ENCODE measurements at places on chromosomes 5 and 9.
A peak's percentile ranks its signal among the peaks of the same experiment; 100 is the strongest.

- DNase-seq, result no peak
Observed at GRCh38 chr5:168438349-168438748, 47.9 kb upstream of the RARS1 start.

- peak; percentile 63 for DNase-seq
Observed at GRCh38 chr5:42995360-42995751, 44.8 kb downstream of the ANXA2R start.

- DNase-seq, result no peak
Observed at GRCh38 chr9:14478175-14479162, 164.5 kb upstream of the NFIB start.

DNA sequence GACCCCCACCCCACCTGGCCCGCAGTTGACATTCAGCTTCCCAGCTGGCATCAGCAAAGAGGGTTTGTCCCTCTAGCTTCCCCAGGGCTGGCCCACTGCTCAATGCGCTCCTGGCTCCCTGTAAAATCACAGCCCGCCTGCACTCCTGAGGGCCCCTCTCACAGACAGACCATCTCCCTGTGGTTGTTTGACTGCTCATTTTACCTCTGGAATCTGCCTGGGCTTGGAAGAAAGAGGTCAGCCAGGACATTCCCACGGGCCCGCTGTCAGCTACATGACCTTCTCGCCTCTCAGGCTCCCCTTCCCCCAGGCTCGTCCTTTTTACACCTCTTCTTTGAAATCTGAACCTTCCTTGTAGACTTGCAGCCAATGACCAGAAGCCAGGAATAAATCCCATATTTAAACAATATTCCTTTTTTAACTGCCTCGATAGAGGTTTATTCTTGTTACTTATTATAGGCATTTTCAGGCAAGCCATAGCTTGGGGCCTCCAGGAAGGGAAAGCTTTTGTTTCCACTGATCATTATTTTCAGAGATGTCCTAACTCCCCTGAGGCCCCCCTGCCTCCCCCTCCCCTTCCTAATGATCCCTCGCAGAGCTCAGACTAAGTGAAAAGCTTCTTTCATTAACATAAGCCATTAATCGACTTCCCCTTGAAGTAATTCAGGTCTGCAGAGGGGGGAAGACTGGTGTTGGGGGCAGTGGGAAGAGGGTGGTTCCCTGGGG lies 76.3 kb upstream of the IQGAP2 start:
- no peak for DNase-seq

- DNase-seq, result no peak
Observed at GRCh38 chr5:88787856-88788255, 95.1 kb downstream of the MEF2C start.

- no peak for DNase-seq
Observed at GRCh38 chr5:126438267-126438666, 15.1 kb downstream of the GRAMD2B start.

GRCh38 chr5:59238126-59238902 lies 655.2 kb downstream of the PDE4D start:
- no peak for DNase-seq

- no peak for DNase-seq
Observed at GRCh38 chr5:17928581-17928981, 294.3 kb downstream of the TAF11L14 start.

GRCh38 chr9:9061627-9062026 lies 1262.0 kb upstream of the DMAC1 start:
- no peak for DNase-seq

GRCh38 chr5:159533197-159533596 lies 202.9 kb upstream of the IL12B start:
- peak; percentile 56 for DNase-seq

GRCh38 chr5:88883059-88883835 lies at the start of gene MEF2C:
Gene MEF2C, minus strand, starts transcription at chr5:88883184. Its CDS starts 59,396 bp downstream, at chr5:88823788.
- peak; percentile 92 for DNase-seq

- DNase-seq, result no peak
Observed at GRCh38 chr5:174344335-174344734, 298.8 kb downstream of the NSG2 start.

- no peak for DNase-seq
Observed at GRCh38 chr5:79794347-79794746, 104.7 kb downstream of the CMYA5 start.

DNA sequence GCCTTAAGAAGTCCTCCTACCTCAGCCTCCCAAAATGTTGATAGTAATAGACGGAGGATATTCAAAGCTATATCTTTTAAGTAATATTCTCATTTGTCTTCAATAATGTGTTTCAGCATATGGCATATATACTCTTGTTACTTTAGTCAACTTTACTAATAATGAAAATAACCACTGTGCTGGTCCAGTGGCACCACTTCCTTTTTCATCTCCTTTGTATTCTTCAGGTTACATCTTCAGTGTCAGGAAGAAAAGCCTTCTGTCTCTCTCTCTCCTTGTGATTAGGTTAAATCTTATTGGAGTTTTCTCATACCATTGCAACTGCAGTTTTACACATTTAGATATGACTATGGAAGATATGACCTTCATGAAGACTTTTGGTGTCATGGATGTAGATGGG lies 31.3 kb downstream of the PARP8 start:
- DNase-seq, result no peak

DNA sequence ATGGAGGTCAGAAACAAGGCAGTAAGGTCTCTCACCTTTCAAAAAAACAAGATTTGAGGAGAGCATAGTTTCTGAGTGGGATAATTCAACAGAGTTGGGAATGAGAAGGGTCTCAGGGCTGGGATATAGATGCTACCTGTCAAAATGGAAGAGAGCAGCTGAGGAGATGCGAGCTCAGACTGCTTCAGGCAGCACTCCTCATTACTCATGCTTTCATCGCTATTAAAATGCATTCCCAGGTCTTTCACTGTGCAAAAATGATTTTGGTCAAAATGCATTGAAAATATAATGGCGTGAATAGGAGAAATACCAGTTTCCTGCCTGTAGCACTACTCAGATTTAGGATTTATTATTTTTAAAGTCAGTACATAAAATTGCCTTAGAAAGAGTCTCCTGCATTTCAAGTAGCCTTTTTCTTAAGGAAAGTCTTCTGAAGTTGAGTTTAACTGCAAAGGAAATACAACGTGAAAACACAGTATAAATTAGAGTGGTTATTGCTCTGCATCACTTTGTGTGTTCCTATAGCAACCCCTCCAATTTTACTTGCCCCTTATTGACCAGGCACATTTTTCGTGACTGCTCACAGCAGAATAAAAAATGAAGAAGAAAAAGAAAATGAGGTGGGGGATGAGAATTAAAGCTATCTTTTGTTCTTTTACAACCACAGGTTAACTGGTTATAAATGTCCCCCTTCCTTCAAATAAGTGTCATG lies 724.8 kb upstream of the SEMA6A start:
- DNase-seq, result no peak

- DNase-seq, result no peak
Observed at GRCh38 chr5:154164249-154164581, 26.3 kb upstream of the GALNT10 start.

- peak; percentile 72 for DNase-seq
Observed at GRCh38 chr5:148482697-148483462, 99.1 kb downstream of the FBXO38 start.

DNA sequence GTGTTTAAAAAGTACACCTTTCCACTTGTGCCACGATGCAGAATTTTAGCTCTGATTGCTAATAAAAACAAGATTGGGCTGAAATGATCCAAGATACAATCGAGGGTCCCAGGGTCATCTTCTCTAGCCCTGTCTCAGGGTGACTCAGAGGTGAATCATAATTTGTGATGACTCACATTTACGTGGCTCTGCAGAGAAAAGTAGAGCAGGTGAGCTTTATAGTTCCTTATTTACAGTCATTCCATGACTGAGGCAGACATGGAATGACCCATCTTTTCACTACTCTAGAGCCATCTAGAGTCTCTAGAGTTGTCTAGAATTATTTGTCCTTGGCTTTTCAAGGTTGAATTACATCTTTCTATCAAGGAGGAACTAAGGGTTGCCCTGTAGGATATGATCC lies 155.2 kb downstream of the GAS1 start:
- no peak for DNase-seq

DNA sequence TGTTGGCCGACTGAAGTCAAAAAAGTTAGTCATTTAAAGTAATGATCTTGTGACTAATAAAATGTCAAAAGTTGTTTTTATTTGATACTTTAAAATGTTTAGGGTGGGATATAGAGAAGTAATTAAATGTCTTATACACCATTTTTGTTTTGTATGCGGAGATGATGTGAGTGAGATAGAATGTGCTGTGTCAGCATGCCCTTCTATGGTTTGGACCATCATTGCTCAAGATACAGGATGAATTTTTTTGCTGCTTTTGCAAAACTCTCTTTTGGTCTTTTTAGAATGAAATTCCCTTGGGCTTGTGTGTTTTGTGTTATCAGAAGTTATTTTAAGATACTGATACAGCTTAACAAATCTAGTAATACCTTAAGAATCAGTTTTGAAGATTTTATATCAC lies 12.5 kb downstream of the SRFBP1 start:
- peak; percentile 74 for DNase-seq

DNA sequence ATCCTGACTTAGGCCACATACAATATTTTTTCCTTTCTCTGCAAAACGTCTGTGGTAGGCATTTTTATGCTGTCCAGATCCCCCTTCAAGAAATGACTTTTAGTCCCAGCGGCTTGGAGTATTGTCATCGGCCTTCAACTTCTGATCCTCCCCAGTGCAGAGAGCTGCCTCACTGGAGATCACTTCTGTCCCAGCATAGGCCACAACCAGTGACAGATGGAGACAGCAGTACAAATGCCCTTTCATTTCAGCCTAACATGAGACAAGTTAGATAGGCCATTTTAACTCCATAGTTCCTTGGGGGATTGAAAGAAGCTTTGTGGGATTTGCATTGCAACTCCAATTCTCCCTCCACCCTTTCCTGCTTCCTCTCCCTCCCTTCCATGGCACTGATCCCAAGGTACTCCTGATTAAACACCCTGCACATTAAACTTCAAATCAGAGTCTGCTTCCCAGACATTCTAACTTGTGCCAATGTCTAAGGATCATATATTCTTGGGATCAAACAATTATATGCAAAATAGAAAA lies 3.2 kb upstream of the MAMDC2 start:
- no peak for DNase-seq

- DNase-seq, result no peak
Observed at GRCh38 chr9:90514877-90515276, 127.7 kb downstream of the DIRAS2 start.

- no peak for DNase-seq
Observed at GRCh38 chr9:78463750-78464149, 166.8 kb downstream of the PSAT1 start.

GRCh38 chr9:93525476-93525875 lies 50.9 kb upstream of the PHF2 start:
- peak; percentile 58 for DNase-seq

GRCh38 chr9:69468380-69468779 lies 143.4 kb downstream of the ENTREP1 start:
- DNase-seq, result no peak

DNA sequence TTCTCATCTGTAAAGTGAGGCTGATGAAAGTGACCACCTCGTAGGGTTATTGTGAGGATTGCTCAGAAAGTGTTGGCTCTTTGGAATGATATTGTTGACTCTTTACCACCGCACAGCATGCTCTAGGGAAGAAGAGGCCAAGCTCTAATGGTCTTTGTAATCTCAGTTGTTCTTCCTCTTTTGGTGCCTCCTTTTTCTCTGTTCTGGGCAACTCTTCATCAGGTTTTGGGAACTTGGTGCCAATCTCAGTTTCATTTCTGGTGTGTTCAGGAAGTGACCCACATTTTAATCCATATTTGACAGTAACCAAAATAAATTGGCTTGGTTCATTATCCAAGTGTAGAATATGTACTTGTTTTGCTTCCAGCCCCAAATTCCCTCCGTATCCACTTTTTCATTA lies 25.1 kb downstream of the ARHGAP26 start:
- DNase-seq, result no peak

GRCh38 chr9:91519520-91520277 lies 96.1 kb upstream of the NFIL3 start:
- no peak for DNase-seq
